ENCODE measurements at places on chromosomes 6 and 20. TPM values are rescaled to one million over a fixed set of nuclear protein-coding genes. Genes with fewer than 3 reads are reported as not detected.

Gene FABP7
- 256 TPM for total RNA-seq

Gene PLCB1
- total RNA-seq, result 13.7 TPM

Gene TCF21
- total RNA-seq, result not detected

Gene ENPP4
- total RNA-seq, result 3.3 TPM

Gene OR12D1
- total RNA-seq, result not detected

Gene PTCRA
- total RNA-seq, result not detected

Gene OR2H1
- total RNA-seq, result not detected

Gene C6orf15
- total RNA-seq, result not detected

Gene SLC2A10
- 12.7 TPM for total RNA-seq

Gene CLIC1
- 305 TPM for total RNA-seq

Gene OOEP
- total RNA-seq, result not detected

Gene RIPPLY2
- total RNA-seq, result 0.66 TPM

Gene CCN5
- not detected for total RNA-seq

- no peak for DNase-seq
These were observed 504.4 kb downstream of the TFAP2B start for GRCh38 chr6:51323056-51323455.

DNA sequence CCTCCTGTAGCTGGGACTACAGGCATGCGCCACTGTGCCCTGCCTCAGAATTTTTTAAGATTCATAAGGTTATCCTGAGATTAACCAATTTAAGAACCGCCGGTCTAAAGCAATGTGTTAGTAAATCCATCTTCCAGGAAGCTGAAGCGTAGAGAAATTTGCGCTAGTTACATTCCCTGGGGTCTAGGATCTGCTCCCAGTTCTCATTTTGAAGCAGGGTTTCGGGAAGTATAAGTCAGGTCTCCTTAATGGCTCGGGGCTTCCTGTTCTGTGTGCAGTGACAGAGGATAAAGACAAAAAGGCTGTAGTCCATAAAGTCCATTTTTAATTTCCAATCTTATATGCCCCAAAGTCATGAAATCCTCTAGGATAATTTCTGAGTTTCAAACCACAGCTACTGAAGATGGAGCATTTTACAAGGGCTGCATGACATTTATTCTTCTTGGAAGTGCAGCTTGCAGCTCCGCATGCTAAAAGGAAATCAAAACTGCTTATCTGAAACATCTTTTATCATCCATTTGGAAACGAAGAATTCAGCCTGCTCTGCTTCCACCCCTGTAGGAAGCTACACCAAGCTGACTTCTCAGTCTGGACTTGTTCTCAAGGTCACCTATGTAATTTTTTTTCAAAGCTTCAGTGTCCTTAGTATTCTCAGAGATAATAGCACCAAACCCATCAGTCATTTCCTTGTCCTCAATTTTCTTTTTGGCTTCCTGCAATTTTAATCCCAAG, 326.1 kb downstream of the PRL start:
- DNase-seq, result no peak

- no peak for DNase-seq
These were observed 501.0 kb upstream of the MAP3K7 start for GRCh38 chr6:91087908-91088307.

GRCh38 chr20:14434384-14435136, 97.1 kb upstream of the FLRT3 start:
- DNase-seq, result no peak

- DNase-seq, result no peak
These were observed 15.7 kb upstream of the PARD6B start for GRCh38 chr20:50715694-50716093.

DNA sequence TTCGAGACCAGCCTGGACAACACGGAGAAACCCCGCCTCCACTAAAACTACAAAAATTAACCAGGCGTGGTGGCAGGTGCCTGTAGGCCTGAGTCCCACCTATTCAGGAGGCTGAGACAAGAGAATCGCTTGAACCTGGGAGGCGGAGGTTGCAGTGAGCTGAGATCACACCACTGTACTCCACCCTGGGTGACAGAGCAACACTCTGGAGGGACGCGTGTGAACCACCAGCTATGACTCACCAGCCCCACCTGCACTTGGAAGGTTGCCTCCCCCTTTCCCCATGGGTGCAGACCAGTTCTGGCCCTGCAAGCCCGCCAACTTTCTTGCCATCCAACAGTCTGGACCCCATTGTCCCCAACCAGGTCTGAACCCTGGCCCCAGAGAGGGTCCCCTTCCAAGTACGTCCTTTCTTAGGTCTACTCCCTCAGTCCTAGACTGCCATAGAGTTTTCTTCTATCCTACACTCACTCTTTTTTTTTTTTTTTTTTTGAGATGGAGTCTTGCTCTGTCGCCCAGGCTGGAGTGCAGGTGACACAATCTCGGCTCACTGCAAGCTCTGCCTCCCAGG, 29.2 kb downstream of the ATP9A start:
- no peak for DNase-seq

DNA sequence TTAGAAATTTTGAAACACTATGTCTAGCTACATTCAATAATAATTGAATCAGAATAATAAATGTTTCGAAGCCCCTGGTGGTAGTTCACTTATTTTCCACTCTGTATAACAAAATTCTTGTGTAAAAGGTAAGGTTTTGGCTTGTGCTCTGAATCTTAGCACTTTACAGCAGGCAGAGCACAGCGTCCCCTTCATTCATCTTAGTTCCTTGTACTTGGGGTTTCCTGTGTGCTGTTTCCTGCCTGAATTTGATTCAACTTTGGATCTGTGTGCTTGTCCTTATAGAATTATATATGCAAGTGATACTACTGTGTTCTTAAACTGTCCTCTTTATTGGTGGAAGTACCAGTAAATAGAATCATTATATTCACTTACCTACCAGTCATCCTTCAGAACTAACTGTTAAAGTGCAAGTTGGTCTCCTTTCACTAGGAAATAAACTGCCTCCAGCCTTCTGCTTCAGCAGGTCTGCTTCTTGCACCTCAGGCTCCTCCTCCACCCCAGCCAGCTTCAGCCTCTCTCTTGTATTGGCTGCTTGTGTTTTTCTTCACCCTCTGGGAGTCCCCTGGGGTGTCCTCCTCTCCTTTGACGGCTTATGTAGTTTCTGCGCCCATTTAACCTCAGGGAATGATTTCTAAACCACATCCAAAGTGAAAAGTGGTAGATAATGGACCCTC, 28.8 kb upstream of the TULP4 start:
- no peak for DNase-seq

- DNase-seq, result no peak
These were observed 18.8 kb downstream of the REV3L start for GRCh38 chr6:111464184-111464583.

DNA sequence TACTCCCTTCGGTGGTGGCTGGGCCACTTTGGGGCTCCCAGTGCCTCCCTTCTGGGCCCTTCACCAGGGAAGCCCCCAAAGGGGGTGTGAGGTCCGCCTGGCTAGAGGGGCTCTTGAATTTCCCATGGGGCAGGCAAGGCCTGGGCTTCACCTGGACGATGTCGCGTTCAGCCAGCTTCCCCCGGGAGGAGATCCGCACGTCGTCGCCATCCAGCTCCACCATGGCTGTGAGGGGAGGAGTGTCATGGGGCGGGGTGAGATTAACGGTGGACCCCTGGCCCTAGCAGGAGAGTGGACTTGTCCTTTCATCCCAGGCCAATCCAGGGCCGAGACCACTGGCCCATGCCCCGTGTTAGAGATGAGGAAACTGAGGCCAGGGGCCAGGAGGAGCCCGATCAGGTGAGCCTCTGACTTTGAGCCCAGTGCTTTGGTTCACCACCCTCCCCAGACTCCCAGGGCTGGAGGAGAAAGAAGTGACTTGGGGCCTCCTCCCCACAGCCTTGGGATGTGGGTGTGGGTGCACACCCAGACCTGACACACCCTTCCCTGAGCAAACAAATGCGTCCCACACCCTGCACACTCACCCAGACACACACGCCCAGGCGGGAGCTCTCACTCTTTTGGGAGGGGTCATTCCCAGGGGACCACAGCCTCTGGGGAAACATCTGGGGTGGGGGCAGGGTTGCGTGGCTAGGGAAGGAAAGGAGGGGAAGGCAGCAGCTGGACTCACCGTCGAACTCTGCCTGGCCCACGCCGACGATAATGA, 46.1 kb downstream of the RAB44 start:
- no peak for DNase-seq

- DNase-seq, result no peak
These were observed 44.6 kb downstream of the APCDD1L start for GRCh38 chr20:58470336-58471192.

DNA sequence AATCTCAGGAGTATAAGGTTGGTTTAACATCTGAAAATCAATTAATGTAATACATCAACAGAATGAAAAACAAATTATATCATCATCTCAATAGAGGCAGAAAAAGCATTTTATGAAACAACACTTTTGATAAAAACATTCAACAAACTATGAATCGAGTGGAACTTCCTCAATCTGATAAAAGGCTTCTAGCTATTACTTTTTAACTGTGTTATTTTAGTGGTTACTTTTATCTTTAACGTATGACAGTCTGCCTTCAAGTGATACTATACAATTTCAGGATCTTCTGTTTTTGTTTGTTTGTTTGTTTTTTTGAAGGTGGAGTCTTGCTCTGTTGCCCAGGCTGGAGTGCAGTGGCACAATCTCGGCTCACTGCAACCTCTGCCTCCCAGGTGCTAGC, 73.7 kb downstream of the ZFAND3 start:
- DNase-seq, result no peak

DNA sequence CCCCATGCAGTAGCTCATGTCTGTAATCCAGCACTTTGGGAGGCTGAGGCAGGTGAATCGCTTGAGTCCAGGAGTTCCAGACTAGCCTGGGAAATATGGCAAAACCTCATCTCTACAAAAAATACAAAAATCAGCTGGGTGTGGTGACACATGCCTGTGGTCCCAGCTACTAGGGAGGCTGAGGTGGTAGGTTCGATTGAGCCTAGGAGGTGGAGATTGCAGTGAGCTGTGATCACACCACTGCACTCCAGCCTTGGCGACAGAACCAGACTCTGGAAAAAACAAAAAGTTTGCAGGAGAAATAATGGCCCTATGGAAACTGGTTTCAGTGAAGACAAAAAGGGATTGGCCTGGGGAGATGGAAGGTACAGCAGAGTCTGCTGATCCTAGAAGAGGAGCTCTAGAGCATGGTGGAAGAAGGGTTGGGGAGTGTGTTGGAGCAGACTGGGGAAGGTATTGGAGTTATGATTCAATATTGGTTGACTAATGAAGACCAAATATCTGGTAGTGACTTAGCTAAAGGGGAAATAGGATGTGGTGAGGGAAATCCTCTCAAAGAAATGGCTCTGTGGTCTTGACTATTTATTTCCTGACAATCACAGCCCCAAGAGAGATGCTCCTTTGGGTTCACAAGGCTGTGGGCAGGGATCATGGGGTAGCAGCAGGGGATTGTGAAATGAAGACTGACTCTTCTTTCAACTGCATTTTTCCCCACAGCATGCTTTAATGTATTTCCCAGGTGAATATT, 281.9 kb downstream of the UTRN start:
- DNase-seq, result no peak

DNA sequence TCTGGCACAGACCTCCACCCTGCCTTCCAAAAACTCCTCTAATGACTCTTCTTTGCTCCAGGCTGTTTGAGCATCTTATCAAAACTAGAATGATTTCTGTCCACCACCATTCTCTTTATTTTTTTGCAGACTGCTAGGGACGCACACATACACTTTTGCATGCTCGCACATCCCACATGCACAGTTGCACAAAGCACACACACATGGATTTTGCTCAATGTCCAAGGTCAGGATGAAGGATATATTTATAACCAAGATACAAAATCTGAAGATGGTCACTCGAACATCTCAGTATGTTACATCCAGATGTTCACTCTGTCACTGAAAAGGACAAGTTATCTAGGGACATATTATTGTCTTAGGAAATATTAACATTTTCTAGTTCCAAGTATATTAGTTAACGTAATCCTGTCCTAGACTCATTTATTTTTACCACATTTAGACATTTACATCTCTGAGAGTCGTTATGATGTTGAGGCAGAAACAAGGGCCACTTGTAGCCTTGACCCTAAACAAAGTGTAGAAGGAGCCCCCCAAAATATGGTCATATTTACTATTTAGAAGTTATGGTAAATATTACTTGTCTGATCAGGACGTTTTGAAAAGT, 3.4 kb upstream of the SIM1 start:
- DNase-seq, result no peak

GRCh38 chr6:12476484-12476883, 186.3 kb downstream of the EDN1 start:
- DNase-seq, result no peak

DNA sequence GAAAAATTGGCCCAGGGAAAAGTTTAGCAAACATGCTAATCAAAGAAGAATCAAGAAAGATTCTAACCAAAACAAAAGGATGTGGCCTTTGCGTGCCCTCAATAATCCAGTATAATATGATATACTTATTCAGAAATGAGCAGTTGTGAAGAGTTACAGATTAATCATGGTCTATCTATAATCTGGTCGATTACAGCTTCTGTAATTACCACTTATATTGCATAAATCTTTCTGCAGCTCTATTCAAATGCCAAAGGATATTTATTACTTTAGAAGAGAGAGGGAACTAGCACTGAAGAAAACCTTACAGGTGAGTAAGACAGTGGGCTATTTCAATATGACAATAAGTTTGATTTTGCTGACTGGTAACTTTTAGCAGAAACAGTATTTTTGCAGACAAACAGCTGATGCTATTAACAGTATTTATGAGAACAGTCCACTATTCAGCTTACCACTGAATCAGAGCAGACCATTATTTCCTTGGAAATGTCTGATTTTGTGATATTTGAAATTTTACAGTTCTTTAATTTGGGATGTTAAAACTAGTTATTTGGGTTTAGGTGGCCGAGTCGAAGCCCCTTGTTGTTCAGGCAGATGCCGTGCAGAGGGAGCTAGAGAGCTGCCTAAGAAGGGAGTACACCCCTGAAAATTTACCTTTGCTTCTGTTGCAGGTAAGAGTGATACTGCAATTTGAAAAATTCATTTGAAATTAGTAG, 92.2 kb downstream of the CEP57L1 start:
- DNase-seq, result peak; percentile 39

- DNase-seq, result no peak
These were observed 488.7 kb upstream of the NRSN1 start for GRCh38 chr6:23637296-23637695.

GRCh38 chr6:142855893-142856623, 88.9 kb downstream of the HIVEP2 start:
- DNase-seq, result no peak

DNA sequence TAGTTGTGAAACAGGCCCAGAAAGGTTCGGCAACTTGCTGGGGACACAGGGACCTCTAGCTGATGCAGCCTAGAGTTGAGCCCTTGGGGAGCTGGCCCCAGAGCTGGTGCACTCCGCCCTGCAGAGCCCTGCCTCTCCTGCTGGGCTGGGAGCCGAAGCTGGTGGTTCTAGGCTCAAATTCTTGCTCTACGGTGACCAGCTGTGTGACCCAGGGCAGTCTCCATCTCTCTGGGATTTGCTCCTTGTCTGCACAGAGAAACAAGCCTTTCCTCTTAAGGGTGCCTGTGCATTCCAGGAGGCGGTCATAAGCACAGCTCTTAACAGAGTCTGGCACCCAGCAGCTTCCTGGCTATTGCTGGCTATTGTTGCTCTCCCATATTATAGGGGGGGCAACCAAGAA, 47.4 kb downstream of the RBM38 start:
- no peak for DNase-seq

- DNase-seq, result no peak
These were observed 3.1 kb downstream of the BPIFB4 start for GRCh38 chr20:33082546-33082945.

Measured in neural crest cell (in vitro differentiated cells).